ENCODE measurements at places on chromosomes 1 and 21.

GRCh38 chr1:216416488-216416887 lies 6.8 kb downstream of the USH2A start:
- DNase-seq: no peak

DNA sequence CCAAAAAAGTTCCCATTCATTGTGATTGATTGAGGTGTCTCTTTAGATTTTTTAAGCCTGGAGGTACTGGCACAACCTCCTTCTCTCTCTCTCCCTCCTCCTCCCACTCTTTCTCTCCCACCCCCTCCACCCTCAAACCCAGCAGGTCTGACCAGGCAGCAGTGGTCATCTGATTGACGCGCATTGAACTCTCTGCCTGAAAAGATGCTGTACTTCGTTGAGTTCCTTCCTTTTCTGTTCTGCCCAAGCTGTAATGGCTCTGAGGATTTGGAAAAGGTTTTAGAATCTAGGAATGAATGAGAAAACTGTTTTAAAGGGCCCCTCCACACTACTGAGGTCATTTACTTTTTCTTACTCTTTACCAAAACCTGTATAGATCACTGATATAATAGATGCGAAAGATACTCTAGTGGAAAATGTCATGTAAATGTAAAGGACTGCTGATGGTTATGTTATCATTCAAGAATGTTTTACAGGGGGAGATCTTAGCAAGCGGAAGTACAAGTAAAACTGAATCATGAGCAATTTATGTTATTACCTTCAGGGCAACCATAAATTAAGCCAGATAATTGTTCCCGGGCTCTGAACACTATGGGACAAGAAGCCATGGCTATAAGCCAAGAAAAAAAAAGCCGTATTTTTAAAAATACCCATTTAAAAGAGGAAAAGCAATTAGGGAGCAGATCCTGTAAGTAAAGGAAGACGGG lies 25.2 kb upstream of the DYRK1A start:
- no peak for DNase-seq

GRCh38 chr1:94792473-94793295 lies 27.5 kb upstream of the SLC44A3 start:
- no peak for DNase-seq

- no peak for DNase-seq
These were observed 25.1 kb downstream of the AK4 start for GRCh38 chr1:65172936-65173690.

- no peak for DNase-seq
These were observed 24.1 kb downstream of the BRINP3 start for GRCh38 chr1:190453550-190453949.

GRCh38 chr1:3691421-3692204 lies 39.3 kb downstream of the TP73 start:
- DNase-seq: no peak

GRCh38 chr1:44636083-44636687 lies 38.1 kb downstream of the TMEM53 start:
- no peak for DNase-seq

DNA sequence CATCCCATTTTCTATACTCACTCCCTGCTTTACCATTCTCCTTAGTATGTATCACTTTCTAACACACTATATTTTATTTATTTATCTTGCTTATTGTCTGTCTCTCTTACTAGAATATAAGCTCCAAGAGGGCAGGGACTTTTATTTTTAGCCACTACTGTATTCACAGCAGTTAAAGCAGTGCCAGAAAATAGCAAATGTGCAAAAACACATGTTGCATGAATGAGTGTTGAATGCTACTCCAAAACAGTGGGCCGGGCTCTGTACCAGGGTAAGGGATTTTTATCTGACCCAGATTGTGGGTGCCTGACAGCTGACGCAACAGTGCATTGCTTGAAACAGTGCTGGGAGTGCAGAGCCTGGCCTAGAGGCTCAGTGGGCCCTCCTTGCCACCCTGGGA lies 24.7 kb downstream of the COL16A1 start:
- DNase-seq: no peak

DNA sequence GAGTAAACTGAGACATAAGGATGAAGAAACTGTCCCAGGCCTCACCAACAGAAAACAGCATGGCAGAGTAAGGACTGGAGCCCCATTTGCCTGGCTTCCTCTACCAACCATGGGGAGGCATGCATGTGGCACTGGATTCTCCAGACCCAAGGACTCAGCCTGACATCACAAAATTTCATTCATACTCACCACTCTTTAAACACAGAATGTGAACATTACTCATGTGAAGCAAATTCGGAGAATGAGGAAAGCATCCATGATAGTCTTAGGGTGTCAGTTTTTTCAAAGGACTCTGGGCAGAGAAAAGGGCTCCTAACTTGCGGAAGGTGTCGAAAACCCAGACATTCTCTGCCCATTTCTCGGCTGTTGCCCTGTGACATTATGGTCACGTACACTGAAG lies 83.9 kb downstream of the PCNX2 start:
- no peak for DNase-seq
